Left renal pelvis (tissue), 4 donors: ENCODE measurements at places on chromosomes 5 and 9. TPM values are rescaled to one million over a fixed set of nuclear protein-coding genes. Genes with fewer than 3 reads are reported as not detected.

The COL5A1 gene
- polyA plus RNA-seq = 90.9 TPM

The SPATA9 gene
- 1.6 TPM for polyA plus RNA-seq

The CNTNAP3B gene
- 16.0 TPM for polyA plus RNA-seq

The LPAR1 gene
- polyA plus RNA-seq = 38.9 TPM

The IL13 gene
- not detected for polyA plus RNA-seq

The RAD23B gene
- polyA plus RNA-seq = 164 TPM

The SPRY4 gene
- 30.2 TPM for polyA plus RNA-seq

The ABCA2 gene
- polyA plus RNA-seq = 33.6 TPM

The TLX3 gene
- polyA plus RNA-seq = not detected

The PDCD1LG2 gene
- polyA plus RNA-seq = not detected

The KIF4B gene
- polyA plus RNA-seq = 0.12 TPM

The IL3 gene
- not detected for polyA plus RNA-seq

The TNFSF8 gene
- 0.62 TPM for polyA plus RNA-seq
